Right atrium auricular region (tissue), 2 donors: ENCODE measurements at places on chromosomes 7 and 10. TPM values are rescaled to one million over a fixed set of nuclear protein-coding genes. Genes with fewer than 3 reads are reported as not detected.

DNA sequence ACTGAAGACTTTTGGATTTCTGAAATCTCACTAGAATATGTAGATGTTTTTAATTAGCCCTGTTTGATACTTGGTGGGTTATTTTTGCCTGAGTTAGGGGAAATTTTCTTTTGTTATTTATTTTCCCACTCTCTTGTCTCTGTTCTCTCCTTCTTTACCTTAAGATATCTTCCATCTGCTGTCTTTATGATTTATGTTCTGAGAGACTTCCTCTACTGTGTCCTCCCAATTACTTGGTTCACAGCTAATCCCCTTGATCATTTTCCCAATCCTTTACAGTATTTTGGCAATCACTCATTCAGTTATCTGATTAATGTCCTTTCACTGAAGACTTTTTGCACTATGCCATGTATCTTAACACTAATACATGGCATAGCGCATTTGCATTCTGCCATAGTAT, 49.5 kb upstream of the SRPK2 start:
- DNase-seq, result no peak

The CLDN15 gene
- 50.2 TPM for total RNA-seq

GRCh38 chr7:128920913-128921582, 10.5 kb upstream of the KCP start:
- DNase-seq, result no peak

GRCh38 chr10:98528166-98528804, 81.5 kb upstream of the HPS1 start:
- no peak for DNase-seq

GRCh38 chr7:77388055-77388641, 28.0 kb downstream of the GSAP start:
- no peak for DNase-seq

The RBM20 gene
- total RNA-seq, result 51.7 TPM

The CNTNAP2 gene
- total RNA-seq, result 1.1 TPM

The ACTL6B gene
- total RNA-seq, result not detected

GRCh38 chr7:24508316-24508715, 64.9 kb upstream of the PALS2 start:
- DNase-seq, result no peak

DNA sequence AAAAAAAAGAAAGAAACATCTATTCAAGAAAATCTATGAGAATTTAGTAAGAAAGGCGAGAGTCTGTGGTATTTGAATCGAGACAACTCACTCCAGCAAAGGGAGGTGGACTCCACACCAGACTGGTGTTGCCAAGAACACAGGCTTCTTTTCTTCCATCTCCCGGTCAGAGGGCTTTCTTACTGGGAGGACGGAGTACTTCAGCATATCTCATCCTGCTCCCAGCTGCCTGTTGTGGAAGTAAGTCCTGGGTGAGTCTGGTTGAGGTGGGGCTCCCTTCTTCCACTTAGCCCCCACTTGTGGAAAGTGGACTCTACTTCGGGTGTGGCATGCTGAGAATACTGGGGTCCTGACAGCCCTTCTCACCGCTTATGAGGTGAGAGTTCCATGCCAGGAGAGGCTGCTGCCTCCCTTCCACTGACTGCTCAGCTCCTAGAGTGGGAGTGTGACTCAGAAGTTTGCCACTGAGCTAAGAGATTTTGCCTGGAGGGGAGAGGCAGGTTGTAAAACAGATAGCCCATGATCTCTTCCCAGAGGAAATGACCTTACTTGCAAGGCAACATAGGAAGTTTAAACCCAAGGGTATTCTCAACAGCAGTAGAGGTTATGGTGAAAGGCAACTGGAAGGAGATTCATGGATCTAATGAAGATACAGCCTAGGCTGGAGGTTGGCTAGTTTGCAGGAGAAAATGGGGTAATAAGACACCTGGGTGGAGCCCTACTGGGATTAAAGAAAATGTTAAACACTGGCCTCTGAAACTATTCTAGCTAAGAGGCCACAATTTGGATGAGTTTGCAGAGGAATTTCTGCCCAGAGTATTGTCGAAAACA, 3.5 kb upstream of the NACAD start:
- no peak for DNase-seq

DNA sequence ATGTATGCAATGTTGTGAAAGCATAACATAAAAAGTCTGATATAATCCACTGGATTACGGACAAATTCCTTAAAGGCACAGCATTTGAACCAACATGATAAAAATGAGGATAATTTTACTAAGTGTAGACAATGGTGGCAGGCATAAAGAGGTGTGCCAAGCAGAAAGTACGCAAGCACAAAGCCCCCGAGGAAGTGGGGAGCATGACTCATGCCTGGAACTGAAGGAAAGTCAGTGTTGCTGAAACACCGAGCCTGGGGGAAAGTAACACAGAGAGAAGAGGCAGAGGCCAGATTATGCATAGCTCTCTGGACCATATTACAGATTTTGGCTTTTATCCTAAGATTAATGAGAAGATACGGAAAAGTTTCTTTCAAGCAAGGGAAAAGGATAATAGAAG, 490.0 kb upstream of the PHF14 start:
- no peak for DNase-seq

The VWDE gene
- total RNA-seq, result 14.4 TPM

GRCh38 chr7:82629583-82629982, 186.0 kb upstream of the CACNA2D1 start:
- DNase-seq, result no peak
